ENCODE measurements at places on chromosomes 7 and 10.

DNA sequence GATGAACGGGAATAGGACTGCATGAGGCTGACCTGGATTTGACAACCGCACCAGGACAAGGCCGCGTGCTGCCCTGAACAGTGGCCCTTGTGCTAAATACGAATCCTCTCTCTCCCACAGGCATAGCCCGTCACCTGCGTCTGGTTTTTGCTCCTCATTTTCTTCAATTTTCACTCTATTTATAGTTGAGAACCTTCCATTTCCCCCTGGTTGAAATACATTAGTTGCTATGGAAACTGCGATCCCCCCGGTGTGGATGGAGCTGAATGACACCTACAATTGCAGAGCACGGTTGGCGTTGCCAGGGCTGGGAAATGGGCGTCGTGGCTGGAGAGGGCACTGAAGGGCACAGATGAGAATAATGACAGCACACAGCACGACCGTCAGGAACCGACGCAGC is 158.6 kb upstream of the PITRM1 start:
- DNase-seq: no peak

GRCh38 chr7:31123726-31124125 is 71.6 kb downstream of the ADCYAP1R1 start:
- DNase-seq: no peak

GRCh38 chr7:31408140-31408729 is 67.7 kb upstream of the NEUROD6 start:
- no peak for DNase-seq

GRCh38 chr7:3437467-3437866 is 136.4 kb downstream of the SDK1 start:
- no peak for DNase-seq

GRCh38 chr7:11858026-11858425 is 26.0 kb upstream of the THSD7A start:
- no peak for DNase-seq

DNA sequence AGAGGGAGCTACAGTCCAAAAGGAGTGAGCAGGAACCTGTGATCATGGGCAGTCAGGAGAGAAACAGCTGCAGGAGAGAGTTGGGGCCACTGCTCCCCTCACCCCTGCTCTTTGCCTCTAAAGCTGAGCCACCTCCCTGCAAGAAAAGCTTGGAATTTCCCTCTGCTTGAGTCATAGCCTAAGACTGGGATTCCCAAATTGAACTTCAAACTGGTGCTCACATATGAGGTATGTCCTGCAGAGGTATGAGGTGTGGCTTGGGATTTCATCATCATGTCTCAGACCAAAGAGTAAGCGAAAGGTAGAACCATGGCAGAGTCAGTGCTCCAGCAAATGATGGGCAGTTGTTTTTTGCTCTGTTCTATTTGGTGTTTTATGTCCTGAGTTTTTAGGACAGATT is 237.1 kb upstream of the NRP1 start:
- no peak for DNase-seq

GRCh38 chr7:128945668-128946366 is 8.1 kb downstream of the IRF5 start:
- no peak for DNase-seq

GRCh38 chr10:6048281-6049030 is 13.7 kb downstream of the IL2RA start:
- DNase-seq: no peak

GRCh38 chr10:28569506-28570159 is 36.7 kb downstream of the WAC start:
- no peak for DNase-seq

- no peak for DNase-seq
These were observed 2.8 kb upstream of the DEPP1 start for GRCh38 chr10:44981172-44982113.

DNA sequence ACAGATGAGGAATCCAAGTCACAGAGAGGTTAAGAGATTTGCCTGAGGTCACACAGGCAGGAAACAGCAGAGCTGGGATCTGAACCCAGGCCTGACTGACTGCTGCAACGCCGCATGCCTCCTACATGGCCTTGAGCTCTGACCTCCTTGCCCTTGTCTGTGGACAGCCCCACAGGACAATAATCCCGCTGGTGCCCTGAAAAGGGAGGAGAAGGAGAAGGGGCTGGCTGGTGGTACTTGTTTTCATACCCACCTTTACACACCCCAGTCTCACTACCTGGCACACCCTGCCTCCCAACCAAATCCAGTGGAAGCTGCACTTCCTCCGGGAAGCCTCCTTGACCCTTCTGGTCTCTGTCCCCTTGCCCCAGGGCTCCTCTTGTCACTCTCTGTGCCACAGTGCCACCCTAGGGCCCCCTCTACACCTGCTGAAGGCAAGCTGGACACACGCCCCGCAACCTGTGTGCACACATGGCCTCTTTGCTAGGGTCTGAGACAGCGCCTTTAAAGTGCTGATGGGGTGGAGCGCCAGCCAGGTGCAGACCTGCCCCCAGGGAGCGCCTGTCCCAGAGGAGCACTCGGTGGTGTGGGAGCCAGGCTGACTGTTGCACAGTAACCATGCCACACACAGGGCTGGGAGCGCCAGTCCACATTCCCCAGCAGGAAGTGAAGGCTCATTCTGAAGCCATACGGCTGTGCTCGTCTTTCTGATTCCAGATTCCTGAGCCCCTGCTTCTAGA is 38.6 kb downstream of the ZCCHC24 start:
- no peak for DNase-seq

- DNase-seq: no peak
These were observed 36.3 kb downstream of the POT1 start for GRCh38 chr7:124893140-124893827.

- DNase-seq: no peak
These were observed 58.9 kb downstream of the KCNMA1 start for GRCh38 chr10:77578583-77579227.

GRCh38 chr7:139774376-139774775 is 3.4 kb downstream of the HIPK2 start:
- DNase-seq: no peak

DNA sequence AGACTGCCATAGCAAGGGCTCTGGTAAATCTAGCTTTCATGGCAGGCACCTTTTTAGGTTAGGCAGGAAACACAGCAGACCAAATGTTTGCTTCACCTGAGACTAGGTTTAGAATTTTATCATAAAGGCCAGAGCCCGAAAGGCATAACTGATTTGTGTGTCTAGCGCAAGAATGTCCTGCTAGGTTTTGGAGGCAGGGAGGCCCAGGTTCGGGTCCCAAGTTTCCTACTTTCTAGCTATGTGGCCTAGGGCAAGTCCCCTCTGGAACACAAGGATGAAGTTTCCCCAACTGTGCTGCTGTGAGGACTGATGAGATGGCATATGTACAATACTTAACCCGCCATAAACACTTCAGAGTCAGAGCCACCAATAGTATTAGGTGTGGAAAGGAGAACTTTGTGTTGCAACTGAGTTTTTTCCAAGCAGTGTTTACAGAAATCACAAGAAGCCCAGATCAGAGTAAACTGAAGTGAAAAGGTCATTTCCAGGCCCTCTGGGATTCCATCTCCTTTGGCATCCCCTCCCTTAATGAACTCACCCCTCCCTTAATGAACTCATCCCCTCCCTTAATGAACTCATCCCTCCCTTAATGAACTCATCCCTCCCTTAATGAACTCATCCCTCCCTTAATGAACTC is 244.9 kb downstream of the SKAP2 start:
- DNase-seq: no peak

DNA sequence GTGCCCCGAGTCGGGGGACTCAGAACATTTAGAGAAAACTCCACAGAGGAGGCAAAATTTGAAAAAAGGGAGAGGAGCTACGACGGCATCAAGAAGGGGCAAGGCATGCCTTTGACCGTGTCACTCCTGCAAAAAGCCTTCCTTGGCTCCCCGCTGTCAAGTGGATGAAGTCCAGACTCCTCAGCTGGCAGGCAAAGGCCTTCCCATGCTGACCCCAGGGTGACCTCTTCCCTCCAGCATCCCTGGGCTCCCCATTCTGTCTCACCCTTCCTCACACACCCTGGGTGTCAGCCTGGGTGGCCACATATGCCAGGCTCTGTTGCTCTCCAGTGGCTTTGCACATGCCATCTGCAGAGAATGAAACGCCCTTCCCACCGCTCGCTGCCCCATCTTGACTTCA is 88.4 kb upstream of the ZMIZ1 start:
- no peak for DNase-seq

- no peak for DNase-seq
These were observed 31.8 kb downstream of the ARL3 start for GRCh38 chr10:102682416-102682815.

DNA sequence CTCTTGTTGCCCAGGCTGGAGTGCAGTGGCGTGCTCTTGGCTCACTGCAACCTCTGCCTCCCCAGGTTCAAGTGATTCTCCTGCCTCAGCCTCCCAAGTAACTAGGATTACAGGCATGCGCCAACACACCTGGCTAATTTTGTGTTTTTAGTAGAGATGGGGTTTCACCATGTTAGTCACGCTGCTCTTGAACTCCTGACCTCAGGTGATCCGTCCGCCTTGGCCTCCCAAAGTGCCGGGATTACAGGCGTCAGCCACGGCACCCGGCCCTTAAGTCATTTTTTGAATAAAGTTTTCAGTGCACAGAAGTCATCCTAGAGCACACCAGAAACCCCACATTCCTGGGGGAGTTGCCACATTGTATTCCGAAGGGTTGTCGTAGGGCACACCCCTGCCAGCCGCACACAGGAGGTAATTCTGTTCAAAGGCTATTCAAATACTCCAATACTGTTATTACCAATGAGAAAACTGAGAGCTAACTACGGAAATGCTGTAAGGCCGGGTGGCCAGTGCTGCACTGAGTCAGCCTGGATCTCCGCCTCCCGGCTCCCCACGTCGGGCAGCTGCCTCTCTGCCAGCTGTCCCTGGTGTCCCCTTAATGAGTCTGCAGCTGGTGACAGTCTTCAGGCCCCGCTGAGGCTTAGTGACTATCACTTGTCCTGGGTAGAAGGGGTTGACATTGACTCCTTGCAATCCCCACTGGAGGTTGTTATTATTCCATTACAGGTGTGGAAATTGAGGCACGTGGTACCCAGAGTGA is 8.6 kb upstream of the RFC2 start:
- no peak for DNase-seq

GRCh38 chr7:41107330-41107937 is 595.5 kb downstream of the INHBA start:
- DNase-seq: no peak

DNA sequence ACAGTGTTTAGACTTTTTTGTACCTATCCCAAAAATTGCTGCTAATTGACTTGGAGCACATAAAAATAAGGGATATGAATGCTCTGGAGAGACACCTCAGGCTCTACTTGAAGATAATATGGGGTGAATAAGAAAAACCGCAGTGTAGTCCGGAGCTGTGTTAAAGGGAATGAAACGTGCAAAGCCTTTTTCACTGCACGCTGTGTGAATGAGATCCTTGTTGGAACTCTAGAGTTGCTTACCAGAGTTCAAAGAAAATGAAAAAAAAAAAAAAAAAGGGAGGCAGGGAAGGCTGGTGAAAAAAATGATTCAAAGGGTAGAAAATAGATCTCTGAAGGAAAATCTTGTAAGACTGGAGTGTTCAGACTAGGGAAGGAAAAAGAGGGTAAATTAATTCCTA is 226.6 kb downstream of the LRMDA start:
- no peak for DNase-seq

DNA sequence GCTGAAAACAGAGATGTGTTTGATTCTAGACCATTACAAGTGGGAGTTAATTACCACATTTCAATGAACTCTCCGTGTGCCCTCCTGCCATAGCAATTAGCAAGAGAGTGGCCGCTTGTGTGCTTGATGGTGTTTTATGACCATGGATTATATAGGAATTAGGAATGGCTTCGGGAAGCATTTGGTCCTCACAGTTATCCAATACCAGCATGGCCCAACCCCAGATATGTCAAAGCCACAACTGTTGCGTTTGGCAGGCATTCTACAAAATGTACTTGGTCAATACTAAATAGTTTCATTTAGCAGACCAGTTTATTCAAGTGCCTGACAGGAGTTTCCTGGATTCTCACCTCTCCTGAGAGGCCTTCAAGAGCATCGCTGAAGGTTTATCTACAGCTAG is 509.0 kb upstream of the GALNT17 start:
- DNase-seq: no peak

DNA sequence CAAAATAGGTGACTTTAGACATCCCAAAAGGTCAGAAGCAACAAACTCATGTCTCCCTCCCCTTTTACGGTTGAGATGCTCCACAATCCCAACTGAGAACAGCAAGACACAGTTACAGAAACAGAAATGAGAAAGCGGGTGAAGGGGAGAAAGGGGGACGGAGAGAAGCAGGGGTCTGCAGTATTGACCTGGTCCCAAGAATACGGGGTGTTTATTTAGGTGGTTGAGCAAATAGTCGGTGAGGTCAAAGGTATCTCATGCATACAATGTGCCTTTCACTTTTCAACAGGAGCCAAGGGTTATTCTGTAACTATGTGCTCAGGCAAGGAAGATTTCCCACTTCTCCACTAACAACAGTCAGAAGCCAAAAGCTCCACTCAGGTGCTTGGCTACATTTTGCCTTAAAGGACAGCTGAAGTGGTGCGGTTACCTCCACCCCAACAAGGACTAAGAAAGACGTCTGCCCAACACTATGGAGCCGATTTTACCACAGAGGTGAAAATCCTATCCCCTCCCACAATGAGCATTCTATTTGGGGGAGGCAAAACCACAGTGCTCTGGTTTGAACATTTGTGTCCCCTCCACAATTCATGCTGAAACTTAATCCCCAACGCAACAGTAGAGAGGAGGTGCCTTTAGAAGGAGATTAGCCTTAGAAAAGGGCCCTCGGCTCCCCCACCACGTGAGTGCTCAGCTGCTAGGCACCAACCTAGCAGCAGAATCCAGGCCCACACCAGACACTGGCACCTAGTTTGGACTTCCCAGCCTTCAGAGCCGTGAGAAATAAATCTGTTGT is 77.9 kb downstream of the PARD3 start:
- DNase-seq: no peak

DNA sequence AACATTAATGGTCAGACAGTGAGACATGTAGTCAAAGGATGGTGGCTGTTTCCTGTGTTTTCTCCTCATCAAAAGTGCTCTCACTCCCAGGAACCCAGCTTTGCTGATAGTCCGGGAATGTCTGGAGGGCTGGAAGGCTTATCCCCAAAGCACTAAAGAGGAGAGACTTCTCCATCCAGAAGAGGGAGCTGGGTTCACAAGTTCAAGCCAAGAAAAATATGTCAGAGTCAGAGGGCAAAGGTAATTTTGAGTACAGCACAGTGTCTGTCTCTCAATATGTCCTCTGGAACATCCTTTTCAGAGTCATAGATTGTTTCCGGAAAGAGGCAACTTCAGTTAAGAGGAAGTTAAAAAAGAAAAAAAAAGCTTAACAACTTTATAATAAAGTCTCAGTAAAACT is 281.5 kb upstream of the PHYHIPL start:
- DNase-seq: no peak

Data from cortex of kidney (tissue), 1 donor.